CD14-positive monocyte (primary cell): ENCODE measurements at places on chromosomes 13 and 19. TPM values are rescaled to one million over a fixed set of nuclear protein-coding genes. Genes with fewer than 3 reads are reported as not detected.

GRCh38 chr13:51147732-51148131 is 36.7 kb upstream of the C13orf42 start:
- H3K36me3 ChIP-seq: no peaks in the 10 kb centered on the region
- no peak for DNase-seq
- no peak overlapping the region for H3K4me3 ChIP-seq
- H3K4me1 ChIP-seq: no peaks in the 10 kb centered on the region
- H3K27ac ChIP-seq: no peak overlapping the region

- H3K4me1 ChIP-seq: no peaks in the 10 kb centered on the region
- H3K27me3 ChIP-seq: no peaks in the 10 kb centered on the region
- H3K4me3 ChIP-seq: no peak overlapping the region
- H3K36me3 ChIP-seq: no peaks in the 10 kb centered on the region
Observed at GRCh38 chr13:40345149-40345514, 321.3 kb downstream of the FOXO1 start.

DNA sequence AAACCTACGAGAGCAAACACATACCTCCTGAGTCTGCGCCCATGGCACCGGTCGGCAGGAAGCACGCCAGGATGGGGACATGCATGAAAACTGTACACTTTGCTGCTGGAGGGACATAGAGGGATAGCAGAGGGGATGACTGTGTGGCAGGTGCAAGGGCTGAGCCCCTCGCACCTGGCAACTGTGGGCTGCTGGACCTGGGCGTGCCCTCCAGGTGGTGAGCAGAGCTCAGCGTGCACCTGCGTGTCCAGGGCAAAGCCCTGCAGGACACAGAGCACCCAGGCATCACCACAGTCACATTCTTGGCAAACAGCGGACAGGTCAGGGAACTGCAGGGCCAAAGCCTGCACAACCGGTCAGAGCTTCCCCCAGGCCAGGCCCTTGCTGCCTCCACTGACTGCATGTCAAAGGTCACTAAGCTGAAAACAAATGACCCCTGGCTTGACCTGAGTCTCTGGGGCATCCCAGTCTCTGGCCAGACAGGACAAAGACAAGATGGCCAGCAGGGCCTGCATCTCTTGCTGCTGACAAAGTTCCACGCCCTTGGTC is 9.0 kb upstream of the ISYNA1 start:
- no peak overlapping the region for H3K4me3 ChIP-seq
- no peaks in the 10 kb centered on the region for H3K27me3 ChIP-seq

GRCh38 chr13:63460462-63461090 is 2044.9 kb upstream of the PCDH20 start:
- no peak for DNase-seq
- no peaks in the 10 kb centered on the region for H3K36me3 ChIP-seq
- no peak overlapping the region for H3K27ac ChIP-seq

DNA sequence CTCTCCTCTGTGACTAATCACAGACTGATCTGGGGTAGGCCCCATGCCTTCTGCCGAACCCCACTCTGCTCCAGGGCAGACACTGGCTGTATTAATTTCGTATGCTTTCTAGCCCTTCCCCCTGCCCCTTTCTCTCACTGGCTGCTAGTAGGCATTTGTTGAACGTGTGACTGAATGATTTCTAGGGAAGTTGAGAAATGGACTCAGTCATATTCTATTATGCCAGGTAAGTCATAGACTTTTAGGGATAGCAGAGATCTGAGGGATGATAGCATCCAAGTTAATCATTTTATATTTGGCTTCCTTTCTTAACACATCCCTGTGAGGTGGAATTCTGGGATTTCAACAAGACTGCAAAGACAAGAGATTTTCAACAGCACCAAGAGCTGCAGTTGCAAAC is 166.4 kb downstream of the FGF9 start:
- H3K36me3 ChIP-seq: no peaks in the 10 kb centered on the region
- H3K4me3 ChIP-seq: no peak overlapping the region
- no peaks in the 10 kb centered on the region for H3K4me1 ChIP-seq
- H3K27me3 ChIP-seq: no peaks in the 10 kb centered on the region
- no peak for DNase-seq
- no peak overlapping the region for H3K27ac ChIP-seq

- no peak overlapping the region for H3K4me3 ChIP-seq
- peaks cover 18% of the 10 kb centered on the region for H3K27me3 ChIP-seq
- peaks cover 11% of the 10 kb centered on the region for H3K36me3 ChIP-seq
- H3K4me1 ChIP-seq: peaks cover 13% of the 10 kb centered on the region
Observed at GRCh38 chr19:8306235-8307054, 1.7 kb downstream of the CD320 start.

DNA sequence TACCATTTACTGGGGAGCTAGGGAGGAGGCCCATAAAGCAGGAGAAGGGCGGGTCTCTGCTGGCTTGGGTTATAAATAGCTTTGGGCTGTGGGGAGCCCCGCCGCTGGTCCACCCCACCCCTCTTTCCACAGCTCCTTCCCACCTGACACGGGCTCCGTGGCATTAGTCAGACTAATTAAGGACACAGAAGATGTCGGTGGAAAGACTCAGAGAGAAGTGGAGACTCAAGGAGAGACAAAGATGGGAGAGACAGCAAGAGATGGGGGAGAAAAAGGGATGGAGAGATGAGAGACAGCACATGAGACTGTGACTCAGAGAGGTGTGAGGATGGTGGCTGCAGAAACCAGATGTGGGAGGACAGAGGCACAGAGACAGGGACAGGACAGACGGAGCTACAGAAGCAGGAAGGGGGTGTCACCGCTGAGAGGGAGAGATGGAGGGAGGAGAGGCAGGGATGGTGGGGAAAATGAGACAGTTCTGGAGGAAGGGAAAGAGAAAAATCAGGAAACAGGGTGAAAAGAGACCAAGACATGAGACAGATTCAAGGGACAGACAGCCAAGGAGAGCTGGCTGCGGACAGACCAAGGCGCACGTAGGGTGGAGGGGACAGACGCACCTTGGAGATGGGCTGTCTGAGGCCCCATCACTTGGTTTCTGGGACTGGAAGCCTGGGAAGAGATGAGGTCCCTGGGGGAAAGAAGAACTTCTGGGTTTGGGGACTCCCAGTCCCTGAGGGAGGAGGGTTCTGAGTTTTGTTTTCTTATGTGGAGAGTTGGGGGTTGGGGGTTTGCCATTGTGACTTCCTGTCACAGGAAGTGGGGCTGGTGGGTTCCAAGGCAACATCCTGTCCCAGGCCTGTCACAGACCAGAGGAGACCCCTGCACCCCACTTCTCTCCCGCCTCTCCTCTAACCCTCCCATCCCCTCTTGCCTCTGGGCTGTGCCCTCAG is 4.1 kb downstream of the ARHGEF1 start:
- H3K27me3 ChIP-seq: no peaks in the 10 kb centered on the region
- H3K4me3 ChIP-seq: no peak overlapping the region
- DNase-seq: no peak
- peaks cover 57% of the 10 kb centered on the region for H3K4me1 ChIP-seq
- H3K27ac ChIP-seq: peak overlapping the region; percentile 61
- peaks cover 36% of the 10 kb centered on the region for H3K36me3 ChIP-seq

The C2CD4C gene
- polyA plus RNA-seq: not detected
